ENCODE measurements at places on chromosomes 5 and 9.
A peak's percentile ranks its signal among the peaks of the same experiment; 100 is the strongest.

GRCh38 chr5:95572016-95572415 lies 17.1 kb downstream of the ARSK start:
- DNase-seq = no peak

DNA sequence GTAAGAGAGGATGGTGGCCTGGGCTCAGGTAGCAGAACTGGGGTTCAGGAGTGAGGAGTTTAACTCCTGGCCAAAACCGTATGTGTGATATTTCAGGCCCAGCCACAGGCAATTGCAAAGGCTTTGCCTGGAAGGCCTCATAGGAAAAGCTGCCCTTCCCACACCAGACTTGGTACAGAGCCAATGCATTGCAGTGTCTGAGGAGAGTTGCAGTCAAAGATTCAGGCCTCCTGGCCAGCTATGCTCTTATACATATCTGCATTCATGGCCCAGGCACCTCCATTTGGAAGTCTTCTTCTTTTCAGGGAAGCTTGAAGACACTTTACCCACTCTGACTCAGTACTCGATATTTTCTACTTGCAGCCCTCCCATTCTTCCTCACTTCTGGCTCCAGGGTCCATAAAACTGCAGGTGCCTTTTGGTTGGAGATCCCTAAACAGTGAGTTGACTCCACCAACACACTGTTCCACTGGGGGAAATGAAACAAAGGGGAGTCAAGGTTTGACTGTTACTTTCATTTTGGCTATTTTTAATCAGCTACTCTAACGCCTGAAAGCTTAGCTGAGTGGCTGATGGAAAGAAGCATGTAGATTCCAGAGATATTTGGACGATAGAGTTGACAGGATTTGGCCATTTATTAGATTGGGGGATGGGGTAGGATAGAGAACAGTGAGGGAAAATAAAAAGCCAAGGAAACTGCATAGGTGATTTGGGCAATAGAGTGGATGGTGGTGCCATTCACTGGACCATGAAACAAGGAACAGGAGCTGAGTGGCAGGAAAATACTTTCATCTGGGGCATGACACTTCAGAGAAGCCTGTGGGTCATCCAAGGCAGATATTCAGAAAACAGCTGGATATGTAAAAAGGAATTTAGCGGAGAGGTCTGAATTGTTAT lies 30.6 kb upstream of the IL33 start:
- DNase-seq = no peak

GRCh38 chr5:95285409-95285755 lies 488 bp upstream of the MCTP1 start:
- no peak for DNase-seq

DNA sequence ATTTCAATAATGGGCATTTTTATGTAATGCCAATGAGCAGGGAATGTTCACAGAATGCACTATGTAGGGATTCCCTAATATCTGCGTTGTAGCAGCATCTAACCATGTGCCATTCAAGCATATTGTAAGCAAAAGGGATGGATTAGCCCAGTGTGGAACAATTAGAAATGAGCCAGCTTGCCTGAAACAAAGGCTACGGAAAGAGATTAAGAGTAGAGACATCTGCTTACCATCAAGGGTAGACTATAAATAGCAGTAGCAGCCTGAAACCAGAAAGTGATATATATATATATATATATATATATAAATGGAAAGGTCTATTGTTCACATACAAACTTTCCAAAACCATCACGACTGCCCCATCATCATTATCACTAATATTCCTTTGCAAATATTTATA lies 31.9 kb upstream of the CEP120 start:
- no peak for DNase-seq

- DNase-seq = no peak
These were observed 234.8 kb downstream of the RFK start for GRCh38 chr9:76159293-76159926.

- DNase-seq = peak; percentile 71
These were observed 30.9 kb downstream of the ZNF366 start for GRCh38 chr5:72476275-72476674.

DNA sequence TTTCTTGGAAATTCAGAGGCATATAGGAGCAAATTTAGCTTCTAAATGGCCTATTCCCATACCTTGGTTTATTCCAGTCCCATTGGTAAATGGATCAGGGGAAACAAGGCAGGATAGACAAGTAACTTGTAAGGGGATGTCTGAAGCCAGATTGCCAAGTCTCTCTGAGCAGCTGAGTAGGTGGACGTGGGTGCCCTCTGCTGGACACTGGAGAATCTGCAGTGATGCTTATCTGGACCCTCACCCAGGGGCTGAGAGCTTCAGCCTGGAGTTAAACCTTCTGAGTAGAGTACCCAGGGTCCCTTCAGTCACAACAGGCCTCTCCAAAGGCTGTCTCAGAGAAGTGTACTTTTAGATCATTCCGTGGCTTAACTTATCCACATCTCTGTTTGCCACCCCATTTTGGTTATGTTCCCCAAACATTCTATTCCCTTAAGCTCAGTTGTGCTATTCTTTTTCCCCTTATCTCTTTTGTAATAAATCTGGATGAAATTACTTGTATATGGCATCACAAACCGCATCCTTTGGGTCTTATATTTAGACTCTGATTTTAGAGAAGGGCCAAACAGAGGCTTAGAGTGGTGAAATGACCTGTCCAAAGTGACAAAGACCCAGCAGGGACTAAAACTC lies 218.3 kb upstream of the GLRA1 start:
- DNase-seq = peak; percentile 64

DNA sequence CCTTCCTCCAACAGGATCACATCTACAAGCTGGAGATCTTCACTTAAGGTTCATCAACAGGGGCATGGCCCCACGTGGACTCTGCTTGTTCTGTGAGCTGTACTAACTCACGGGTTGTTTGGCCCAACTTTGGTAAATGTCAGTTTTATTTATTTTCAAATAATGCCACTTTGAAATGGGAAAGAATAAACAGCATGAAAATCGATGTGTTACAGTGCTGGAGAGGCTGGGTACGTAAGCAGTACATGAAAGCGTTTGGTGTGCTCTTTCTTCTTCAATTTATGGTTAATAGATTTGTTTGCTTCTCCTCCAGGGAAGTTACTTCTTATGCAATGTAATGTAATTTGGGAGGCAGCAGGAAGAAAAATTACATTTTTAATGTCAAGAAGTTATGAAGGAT lies 389.9 kb upstream of the DAP start:
- DNase-seq = no peak

Data from suppressor macrophage treated with lipopolysaccharide for 1 hour (primary cell).